Amniotic epithelial cell (primary cell): ENCODE measurements at places on chromosomes 16 and 17.

- DNase-seq, result no peak
These were observed 132.8 kb downstream of the SEC14L1 start for GRCh38 chr17:77273397-77274085.

- DNase-seq, result no peak
These were observed 10.2 kb downstream of the CRYBA1 start for GRCh38 chr17:29256735-29257466.

GRCh38 chr16:24668481-24669061, 60.9 kb upstream of the TNRC6A start:
- peak; percentile 56 for DNase-seq

DNA sequence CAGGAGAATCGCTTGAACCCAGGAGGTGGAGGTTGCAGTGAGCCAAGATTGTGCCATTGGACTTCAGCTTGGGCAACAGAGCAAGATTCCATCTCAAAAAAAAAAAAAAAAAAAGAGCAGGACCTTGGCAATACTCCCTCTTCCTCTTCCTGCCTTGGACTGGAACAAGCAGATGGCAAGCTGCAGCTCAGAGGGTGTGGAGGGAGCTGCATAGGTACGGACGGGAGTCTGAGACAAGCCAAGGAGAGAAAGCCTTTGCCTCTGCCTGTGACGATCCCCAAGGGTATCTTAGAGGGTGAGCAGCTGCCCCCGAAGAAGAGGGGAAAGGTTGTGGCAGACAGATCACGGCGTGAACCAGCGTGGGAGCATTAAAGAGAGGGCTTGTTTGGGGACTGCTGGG, 109.2 kb downstream of the AIPL1 start:
- no peak for DNase-seq

- no peak for DNase-seq
These were observed 48.5 kb upstream of the HS3ST2 start for GRCh38 chr16:22765479-22765878.

- no peak for DNase-seq
These were observed 54.8 kb upstream of the MTMR4 start for GRCh38 chr17:58569196-58569595.

- DNase-seq, result no peak
These were observed 4.1 kb upstream of the LITAFD start for GRCh38 chr16:8877894-8878522.

GRCh38 chr17:19705771-19706770, 10.3 kb downstream of the SLC47A2 start:
- DNase-seq, result no peak

GRCh38 chr16:5854027-5854426, 756.4 kb upstream of the EEF2KMT start:
- DNase-seq, result no peak

DNA sequence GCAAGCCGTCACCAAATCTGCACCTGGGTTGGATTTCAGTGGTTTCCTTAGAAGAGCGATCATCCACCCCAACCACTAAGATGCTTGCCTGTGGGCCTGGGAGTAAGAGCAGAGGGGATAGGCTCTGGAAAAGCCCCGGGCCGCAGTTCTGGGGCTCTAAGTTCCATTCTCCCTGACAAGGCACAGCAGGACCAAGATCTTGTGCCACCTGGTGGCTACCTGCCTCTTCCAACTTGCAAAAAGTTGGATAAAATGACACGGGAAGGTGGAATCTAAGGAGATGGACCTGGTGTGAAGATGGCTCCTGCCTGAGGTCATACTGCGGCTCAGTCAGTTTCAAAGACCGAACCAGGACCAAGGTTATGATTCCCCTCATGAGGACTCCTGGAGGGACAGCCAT, 42.3 kb downstream of the ABCC12 start:
- no peak for DNase-seq

DNA sequence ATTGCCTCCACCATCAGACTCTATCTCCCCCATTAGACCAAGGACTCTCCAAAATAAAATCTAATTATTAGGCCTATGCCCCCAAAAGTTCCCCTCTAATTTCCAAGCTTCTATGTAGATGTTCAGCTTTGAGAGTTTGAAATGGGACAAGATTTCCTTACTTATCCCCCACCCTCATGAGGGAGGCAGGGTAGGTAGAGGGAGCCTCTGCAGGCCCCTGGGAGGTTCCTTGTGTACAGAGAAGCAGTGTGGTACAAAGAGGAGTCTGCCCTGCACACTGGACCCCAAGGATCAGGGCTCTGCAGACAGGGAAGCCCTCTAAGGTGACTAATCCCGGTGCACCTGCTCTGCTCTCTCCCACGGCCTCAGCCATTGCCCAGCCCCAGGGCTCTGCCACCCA, 2.5 kb downstream of the KRT17 start:
- no peak for DNase-seq

DNA sequence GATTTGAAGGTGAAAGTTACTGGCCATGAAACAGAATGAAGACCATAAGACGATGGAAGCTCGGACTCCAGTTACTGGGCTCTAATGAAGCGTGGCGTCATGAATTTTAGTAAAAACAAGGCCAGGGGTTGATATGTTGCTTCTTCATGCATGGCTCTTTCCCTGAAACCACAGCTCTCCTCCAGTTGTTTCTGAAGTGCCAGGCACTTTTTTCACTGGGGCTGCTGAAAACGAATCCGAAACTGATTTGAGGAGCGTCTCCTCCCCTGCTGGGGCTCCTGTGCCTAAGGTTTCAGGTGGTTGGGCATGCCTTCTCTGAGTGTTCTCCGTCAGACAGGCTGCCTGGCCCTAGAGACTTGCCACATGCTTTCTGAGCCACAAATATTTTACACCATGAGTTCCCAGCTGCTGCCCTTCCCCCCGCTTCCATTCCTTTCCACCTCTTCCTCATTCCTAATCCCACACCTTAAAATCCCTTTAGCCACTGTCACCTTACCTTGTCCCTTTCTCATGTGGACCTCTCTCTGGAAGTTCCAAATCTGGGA, 3.7 kb upstream of the MYL4 start:
- DNase-seq, result peak; percentile 76
